A549 treated with Mapracorat at 1 μM for 4 hours (cell line): ENCODE measurements at places on chromosomes 1 and 21. TPM values are rescaled to one million over a fixed set of nuclear protein-coding genes. Genes with fewer than 3 reads are reported as not detected.

The LHX8 gene
- total RNA-seq = 0.87 to 1.2 TPM (median 0.93 TPM) in 5 replicates

The PADI2 gene
- 0.86 to 1.1 TPM (median 1.0 TPM) in 5 replicates for total RNA-seq

The BEST4 gene
- 0.29 to 0.51 TPM (median 0.42 TPM) in 5 replicates for total RNA-seq

The KRTAP27-1 gene
- total RNA-seq = not detected in 5 replicates

The FCRL4 gene
- total RNA-seq = not detected in 5 replicates

The JAM2 gene
- not detected in 5 replicates for total RNA-seq

The FMO4 gene
- total RNA-seq = 0.22 to 1.1 TPM (median 0.31 TPM) in 5 replicates

The KCNK1 gene
- total RNA-seq = 15.8 to 25.2 TPM (median 18.4 TPM) in 5 replicates

The SLC2A5 gene
- total RNA-seq = 0.27 to 0.83 TPM (median 0.39 TPM) in 5 replicates

The CNR2 gene
- total RNA-seq = not detected in 5 replicates

The SYT14 gene
- 0.05 to 0.10 TPM (median 0.08 TPM) in 4 of 5 replicates, not detected in the other for total RNA-seq

The B3GALT5 gene
- total RNA-seq = 0.09 to 0.18 TPM (median 0.15 TPM) in 5 replicates

The PRAMEF8 gene
- not detected in 5 replicates for total RNA-seq

The NEK2 gene
- total RNA-seq = 34.9 to 45.6 TPM (median 44.5 TPM) in 5 replicates

The ANKRD65 gene
- 0.07 to 0.19 TPM in 2 of 5 replicates, not detected in the others for total RNA-seq

The RSPO1 gene
- total RNA-seq = 0.08 to 0.16 TPM (median 0.10 TPM) in 5 replicates

The PDPN gene
- not detected in 5 replicates for total RNA-seq
